ENCODE measurements at places on chromosomes 12 and 14.
A peak's percentile ranks its signal among the peaks of the same experiment; 100 is the strongest.

- DNase-seq: no peak
Observed at GRCh38 chr14:54410215-54410614, 13.4 kb downstream of the CDKN3 start.

DNA sequence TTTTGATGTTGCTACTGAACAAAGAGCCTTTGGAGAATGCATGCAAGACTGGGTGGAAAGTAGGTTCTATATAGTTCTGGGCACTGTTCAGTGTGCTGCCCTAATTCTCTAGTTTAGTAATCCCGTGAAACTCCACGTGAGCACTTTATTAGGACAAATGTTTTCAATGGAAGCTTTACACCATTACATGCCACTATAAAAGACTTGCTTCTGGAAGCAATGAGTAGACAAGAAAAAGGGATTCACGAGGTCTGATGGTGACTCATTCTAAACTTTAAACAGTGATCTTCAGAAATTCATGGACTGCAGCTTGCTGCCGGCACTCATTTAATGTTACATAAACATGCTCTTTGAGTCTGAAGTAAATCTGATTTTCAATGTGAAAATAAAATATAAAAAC lies 22.3 kb downstream of the ATG14 start:
- DNase-seq: no peak

DNA sequence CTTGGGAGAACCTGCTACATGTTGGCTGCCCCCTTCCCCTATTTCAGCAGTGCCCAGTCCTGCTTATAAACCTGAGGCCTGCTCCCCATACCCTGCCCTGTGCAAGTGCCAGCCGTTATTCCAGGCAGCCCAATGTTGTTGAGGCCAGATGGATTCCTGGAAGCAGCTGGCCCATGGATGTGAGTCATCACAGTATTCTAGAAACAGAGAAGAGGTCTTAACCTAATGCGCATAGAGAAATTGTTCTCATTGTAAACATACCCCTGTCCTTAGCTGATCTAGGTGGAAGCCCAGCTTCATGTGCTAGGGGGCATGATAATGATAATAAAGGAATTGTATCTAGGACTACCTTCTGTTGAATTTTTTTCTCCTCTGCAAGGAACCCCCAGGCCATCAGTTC lies 69.7 kb downstream of the TSPAN11 start:
- DNase-seq: peak; percentile 92

DNA sequence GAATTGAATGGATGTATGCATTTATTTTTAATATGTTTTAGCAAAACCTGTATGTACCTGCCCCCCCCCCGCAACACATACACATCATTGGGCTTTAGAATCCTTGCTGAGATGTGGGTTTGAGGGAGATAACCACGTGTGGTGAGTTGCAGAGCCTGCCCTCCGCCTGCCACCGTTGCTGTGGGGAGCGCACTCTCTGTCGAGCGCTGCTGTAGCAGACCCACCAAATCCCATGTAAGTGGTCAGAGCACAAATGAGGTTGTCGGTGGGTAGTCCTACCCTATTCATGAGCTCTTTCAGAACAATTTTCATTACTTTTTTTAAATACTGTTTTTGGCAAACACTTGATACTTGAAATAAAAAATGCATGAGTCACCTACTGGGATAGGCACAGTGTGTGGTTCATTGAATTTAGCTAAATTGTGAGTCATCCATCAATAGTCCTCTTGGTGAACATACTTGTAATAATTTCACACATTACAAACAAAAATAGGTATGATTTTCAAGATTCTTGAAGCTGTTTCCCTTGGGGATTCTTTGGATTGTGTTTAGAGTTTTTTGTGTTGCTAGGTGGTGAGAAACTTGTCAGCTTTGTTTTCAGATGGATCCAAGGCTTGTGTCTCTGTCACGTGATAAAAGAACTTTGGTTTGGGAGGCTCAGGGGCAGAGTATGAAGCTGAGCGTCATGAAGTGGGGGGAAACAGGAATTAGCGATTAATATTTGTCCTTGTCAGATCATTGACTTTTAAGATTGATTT lies 107.6 kb downstream of the PTCSC3 start:
- no peak for DNase-seq

DNA sequence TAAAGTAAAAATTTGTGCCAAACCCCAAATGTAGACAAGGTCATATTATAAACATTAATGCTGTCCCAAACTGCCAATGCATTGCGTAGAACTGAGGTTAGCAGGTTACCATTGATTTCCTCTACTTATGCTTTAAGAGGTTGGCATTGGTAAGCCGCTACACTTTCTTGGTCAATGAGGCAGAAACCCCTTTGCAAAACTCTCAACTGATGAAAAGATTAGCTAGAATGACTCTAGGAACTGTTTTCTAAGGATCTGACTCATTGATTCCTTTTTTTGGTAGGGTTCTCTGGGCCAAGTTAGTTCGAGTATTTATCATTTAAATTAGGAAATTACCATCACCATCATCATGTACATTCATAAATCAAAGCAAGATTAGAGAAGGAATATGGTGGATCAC lies 44.6 kb downstream of the HMGA2 start:
- no peak for DNase-seq

- DNase-seq: peak; percentile 41
Observed at GRCh38 chr14:22974530-22975313, 7.6 kb downstream of the AJUBA start.

DNA sequence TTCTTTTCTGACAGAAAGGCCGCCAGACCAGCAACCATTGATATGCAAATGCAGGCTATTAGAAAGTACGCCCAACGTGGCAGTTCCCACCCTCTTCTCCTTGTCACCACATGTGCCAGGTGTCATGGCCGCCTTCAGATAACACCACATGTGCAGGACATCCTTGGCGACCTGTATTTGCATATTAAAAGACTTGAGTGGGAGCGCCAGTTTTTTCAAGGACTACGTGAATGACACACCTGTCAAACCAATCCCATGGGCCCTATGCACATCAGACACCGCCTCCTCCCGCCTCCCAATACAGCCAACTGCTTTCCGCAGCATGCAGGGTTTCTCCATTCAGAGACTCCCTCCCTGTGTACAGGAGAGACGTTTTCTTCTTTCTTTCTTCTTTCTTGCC lies 318.6 kb upstream of the FAR2 start:
- DNase-seq: no peak

- no peak for DNase-seq
Observed at GRCh38 chr12:131862084-131862441, 32.4 kb upstream of the ULK1 start.

GRCh38 chr14:78398216-78398615 lies 228.0 kb downstream of the NRXN3 start:
- DNase-seq: no peak

DNA sequence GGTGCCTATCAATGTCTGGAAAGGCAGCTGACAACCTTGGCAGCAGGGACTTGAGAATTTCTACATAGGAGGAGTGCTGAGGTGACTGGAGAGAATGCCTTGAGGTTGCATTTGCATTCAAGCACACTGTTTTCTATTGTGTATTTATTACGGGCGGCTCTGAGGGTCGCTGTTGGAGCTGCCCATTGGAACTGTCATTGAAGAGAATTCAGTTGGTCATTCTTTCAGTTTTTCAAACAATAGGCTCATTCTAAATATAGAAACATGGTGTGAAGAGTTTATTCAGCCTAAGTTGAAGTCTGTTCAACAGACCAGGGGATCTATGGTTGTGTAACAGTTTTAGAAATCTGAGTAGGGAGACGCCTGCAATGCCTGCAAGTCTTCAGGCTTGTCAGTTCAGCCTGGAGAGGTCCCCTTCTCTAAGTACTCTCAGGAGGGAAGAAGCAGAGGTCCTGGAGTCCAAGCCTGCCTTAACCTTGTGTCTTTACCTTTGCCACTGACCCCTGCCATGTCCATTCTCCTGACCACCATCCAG lies 9.8 kb upstream of the ABHD12B start:
- DNase-seq: no peak

DNA sequence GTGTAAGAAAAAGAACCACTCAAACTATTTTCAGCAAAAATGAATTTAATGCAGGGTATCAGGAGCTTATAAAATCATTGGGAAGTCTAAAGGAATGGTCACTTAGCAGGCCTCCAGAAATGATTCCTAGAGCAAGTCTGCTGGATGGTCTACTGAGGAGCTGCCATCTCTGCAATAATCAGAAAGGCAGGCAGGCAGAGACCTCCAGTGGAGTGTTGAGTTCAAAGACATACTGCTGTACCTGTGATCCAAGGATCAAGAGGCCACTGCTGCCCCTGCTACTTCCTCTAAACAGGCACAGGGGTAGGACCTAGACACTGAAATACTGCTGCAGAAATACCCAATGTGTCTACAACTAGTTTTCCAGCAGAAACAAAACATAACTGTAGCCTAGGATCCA lies 14.5 kb upstream of the KICS2 start:
- DNase-seq: peak; percentile 40

DNA sequence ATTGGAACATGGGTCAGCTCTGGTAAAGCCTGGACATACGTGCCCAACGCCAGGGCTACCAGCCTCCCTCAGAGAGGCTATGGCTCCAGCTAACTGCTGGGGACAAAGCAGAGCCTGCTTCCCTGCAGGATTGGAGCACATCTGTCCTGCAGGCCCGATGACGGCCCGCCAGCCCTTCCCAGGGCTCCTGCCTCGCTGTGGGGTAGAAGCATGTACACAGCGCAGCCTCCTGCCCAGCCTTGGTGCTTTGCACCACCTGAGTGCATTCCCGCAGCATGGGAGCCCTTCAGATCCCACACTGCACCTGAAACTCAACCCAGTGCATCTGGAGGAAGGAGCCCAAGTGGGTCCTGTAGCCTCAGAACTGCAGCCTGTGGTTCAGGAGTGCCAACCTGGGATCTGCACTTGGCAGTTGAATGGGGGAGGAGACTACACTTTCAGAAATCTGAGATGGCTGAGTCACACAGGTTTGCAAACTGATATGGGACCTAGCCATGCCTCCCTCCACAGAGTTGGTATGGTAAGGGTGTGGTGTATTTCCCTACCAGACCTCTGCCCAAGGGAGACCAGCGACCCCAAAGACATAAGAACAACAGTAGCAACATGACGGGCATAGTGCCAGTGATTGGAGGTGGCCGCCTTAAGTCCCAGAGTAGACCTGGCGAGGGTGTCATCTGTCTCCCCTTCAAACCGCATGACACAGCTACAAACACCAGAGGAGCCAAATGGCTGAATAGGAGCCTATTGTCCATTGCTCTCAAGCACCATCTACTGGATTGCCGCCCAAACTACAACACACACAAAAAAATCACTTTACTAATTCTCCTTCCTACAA lies 273.9 kb upstream of the MIS18BP1 start:
- DNase-seq: peak; percentile 1

DNA sequence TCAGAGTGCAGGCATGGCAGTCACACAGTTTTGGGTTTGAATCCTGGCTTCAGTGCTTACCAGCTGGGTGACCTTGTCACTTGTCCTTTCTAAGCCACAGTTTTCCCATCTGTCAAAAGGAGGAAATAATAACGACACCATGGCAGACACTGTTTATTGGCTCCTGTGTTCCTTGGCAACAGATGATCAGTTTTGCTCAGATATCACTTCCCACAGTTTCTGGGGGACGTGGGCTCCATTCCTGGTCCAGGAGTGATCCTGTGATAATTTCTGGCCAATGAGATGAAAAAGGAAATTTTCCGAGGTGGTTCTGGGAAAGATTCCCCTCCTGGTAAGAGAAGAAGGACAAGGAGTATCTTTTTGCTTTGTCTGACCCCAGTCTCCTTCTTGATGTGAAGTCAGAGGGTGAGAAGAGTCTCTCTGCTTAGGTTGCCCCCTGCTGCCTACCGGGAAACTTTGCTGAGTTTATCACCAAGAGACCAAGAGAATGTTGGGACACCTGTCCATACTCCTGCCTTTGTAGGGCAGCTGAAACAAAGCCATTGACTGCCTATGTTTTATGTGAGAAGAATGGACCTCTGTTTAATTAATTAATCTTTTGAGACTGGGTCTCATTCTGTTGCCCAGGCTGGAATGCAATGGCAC lies 178.9 kb upstream of the NRXN3 start:
- DNase-seq: no peak

DNA sequence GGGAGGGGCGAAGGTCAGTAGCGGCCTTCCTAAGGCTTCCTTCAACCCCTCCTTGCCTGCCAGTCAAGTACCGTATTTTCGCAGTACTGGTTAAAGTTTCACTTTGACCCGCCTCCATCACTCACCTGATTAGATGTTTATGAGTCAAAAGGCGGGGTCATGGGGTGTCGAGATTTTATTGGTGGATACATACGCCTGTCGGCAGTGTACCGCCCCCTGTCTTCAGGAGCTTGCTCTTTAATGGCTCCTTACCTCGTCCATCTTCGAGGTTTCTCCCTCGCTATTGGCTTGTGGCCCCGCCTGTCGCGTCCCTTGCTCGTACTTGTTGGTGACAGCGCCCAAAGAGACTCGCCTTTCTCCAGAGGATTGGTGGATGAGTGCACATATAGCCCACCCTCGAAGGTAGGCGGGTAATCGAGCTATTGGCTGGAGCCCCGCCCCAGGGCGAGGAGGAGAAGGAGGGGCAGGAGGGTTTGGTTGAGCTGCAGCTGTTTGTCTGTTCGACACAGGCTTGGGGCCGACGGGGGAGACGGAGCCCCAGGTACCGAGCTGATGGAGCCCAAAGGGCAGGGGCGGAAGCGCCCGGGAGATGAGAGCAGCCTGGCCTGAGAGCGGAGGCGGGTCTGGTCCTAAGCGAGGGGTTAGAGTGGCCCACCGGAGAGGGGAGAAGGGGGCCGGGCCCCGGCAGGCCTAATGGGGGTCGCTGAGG lies at the start of gene RAB5B:
Gene RAB5B, plus strand, starts transcription at position 480 of the 709 bp plus-strand sequence. CDS start 12,883 bp downstream, outside the sequence.
- peak; percentile 100 for DNase-seq

DNA sequence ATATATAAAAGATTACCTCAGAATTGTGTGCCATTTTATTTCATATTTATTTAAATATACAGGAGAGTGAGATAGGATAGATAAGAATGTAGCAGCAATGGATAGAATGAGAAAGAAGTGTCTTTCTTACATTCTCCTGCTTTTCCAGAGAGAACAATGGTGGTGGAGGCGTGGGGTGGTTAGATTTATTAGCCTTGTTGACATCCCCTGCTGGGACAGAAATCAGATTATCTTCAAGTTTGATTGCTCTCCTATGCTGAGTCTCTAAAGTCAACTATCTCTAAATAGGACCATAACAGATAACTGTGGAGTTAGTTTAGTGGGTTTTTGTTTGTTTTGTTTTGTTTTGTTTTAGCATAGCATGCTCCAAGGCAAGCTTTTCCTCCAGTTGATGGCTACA lies 397.6 kb downstream of the LRFN5 start:
- no peak for DNase-seq

DNA sequence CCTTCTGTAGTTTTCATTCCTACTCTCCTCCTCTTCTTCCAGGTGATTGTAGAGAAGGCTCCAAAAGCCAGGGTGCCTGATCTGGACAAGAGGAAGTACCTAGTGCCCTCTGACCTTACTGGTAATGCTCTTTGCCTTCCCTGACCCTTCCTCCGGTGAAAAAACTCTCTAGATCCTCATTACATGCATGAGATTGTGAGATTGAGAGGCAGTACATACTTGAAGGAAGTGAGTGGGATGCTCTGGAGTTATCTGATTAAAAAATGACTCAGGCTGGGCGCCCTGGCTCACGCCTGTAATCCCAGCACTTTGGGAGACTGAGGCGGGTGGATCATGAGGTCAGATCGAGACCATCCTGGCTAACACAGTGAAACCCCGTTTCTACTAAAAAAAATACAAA lies 5.3 kb downstream of the GABARAPL1 start:
- no peak for DNase-seq

GRCh38 chr12:13120413-13120812 lies 16.9 kb upstream of the GSG1 start:
- DNase-seq: no peak

GRCh38 chr12:93186621-93187020 lies 191.1 kb upstream of the NUDT4 start:
- DNase-seq: no peak

- DNase-seq: no peak
Observed at GRCh38 chr12:109126784-109127183, 10.4 kb downstream of the ACACB start.

Data from dermis blood vessel endothelial cell (primary cell).